ENCODE measurements at places on chromosomes 1 and 21. TPM values are rescaled to one million over a fixed set of nuclear protein-coding genes. Genes with fewer than 3 reads are reported as not detected.

DNA sequence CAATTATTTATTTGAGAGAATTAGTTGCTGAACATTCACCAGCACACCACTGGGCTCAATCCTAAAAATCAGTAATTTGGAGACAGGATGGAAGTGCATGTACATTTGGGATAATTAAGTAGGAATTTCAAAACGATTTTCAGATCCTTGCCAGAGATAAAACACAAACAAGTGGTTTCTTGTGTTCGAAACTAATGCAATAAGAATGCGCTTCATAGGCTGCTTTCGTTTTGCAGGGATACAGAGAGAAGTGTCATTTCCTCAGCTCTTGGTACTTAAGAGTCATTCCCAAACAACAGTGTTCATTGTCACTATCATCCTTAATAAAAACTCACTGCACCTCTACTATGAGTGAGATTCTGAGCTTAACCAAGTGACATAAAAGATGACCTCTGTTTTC, 20.6 kb upstream of the USP24 start:
- DNase-seq, result no peak
- H3K36me3 ChIP-seq, result no peaks in the 10 kb centered on the region
- no peak overlapping the region for H3K4me3 ChIP-seq
- no peaks in the 10 kb centered on the region for H3K4me1 ChIP-seq
- H3K27me3 ChIP-seq, result peaks cover 6% of the 10 kb centered on the region
- no peak overlapping the region for H3K27ac ChIP-seq

- no peaks in the 10 kb centered on the region for H3K27me3 ChIP-seq
- H3K4me3 ChIP-seq, result peak overlapping the region; percentile 38
- peaks cover 78% of the 10 kb centered on the region for H3K36me3 ChIP-seq
- H3K4me1 ChIP-seq, result peaks cover 45% of the 10 kb centered on the region
Measured at GRCh38 chr1:225866061-225866837, 15.9 kb downstream of the TMEM63A start.

DNA sequence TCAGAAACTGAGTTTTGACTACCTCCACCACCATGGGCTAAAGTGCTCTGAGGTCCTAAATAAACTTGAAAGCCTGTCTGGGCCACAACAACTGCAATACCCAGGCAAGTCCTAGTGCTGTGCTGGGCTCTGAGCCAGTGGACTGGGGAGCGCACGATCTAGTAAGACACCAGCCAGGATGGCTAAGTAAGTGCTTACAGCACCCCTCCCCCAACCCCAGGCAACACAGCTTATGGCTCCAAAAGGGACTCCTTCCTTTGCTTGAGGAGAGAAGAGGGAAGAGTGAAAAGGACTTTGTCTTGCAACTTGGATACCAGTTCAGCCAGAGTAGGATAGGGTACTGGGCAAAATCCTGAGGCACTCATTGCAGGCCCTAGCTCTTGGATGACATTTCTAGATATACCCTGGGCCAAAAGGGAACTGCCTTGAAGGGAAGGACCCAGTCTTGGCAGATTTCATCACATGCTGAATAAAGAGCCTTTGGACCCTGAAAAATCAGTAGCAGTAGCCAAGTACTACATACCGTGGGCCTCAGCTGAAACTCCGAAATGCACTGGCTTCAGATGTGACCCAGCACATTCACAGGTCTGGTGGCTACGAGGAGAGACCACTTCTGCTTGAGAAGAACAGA, 1.6 kb downstream of the C1orf105 start:
- H3K27ac ChIP-seq, result no peak overlapping the region
- H3K36me3 ChIP-seq, result peaks cover 2% of the 10 kb centered on the region
- no peak overlapping the region for H3K4me3 ChIP-seq
- DNase-seq, result no peak

GRCh38 chr1:7258589-7259135, 473.4 kb downstream of the CAMTA1 start:
- no peaks in the 10 kb centered on the region for H3K36me3 ChIP-seq
- no peaks in the 10 kb centered on the region for H3K4me1 ChIP-seq
- peaks cover 2% of the 10 kb centered on the region for H3K27me3 ChIP-seq

- no peak for DNase-seq
- H3K36me3 ChIP-seq, result peaks cover 8% of the 10 kb centered on the region
- H3K27me3 ChIP-seq, result peaks cover 5% of the 10 kb centered on the region
Measured at GRCh38 chr1:109371341-109371739, 26.4 kb downstream of the SORT1 start.

DNA sequence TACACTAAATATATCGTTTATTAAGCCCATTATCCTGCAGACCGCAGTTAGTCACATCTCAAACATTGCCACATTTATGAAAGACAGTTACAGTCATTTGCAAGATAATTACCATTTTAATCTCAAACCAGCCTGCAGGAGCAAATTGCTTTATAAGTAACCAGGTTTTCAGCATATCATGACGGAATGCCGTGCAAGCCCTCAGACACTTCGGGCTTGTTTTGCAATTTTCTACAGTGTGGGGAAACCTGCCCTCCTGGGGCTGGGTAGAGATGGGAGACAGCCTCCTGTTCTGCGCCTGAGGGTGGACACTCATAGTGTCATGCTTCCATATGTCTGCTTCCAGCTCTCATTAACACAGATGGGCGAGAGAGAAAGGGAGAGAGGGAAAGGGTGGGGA, 563.9 kb downstream of the NPHP4 start:
- H3K27ac ChIP-seq, result no peak overlapping the region
- no peak overlapping the region for H3K4me3 ChIP-seq
- DNase-seq, result no peak
- no peaks in the 10 kb centered on the region for H3K36me3 ChIP-seq

DNA sequence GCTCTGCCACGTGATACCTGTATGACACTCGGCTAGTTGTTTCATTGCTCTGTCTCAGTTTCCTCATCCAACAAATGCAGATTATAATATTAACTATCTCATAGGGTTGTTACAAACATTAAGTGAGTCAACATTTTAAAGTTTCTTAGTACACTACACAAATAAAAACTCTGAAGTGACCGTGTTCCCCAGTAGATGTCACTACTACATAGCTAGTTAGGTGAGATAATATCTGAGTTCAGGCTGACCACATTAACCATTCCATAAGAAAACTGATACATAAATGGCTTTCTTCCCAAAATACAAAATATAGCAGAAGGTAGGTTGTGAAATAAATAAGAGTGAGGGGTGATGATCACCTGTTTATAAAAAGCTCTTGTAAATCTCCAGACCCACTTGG, 214.1 kb downstream of the NUF2 start:
- H3K4me3 ChIP-seq, result no peak overlapping the region
- no peak overlapping the region for H3K27ac ChIP-seq
- DNase-seq, result no peak
- H3K36me3 ChIP-seq, result no peaks in the 10 kb centered on the region
- H3K4me1 ChIP-seq, result no peaks in the 10 kb centered on the region

GRCh38 chr1:209854196-209854595, 26.4 kb downstream of the UTP25 start:
- no peak for DNase-seq
- H3K27ac ChIP-seq, result no peak overlapping the region
- no peaks in the 10 kb centered on the region for H3K27me3 ChIP-seq

DNA sequence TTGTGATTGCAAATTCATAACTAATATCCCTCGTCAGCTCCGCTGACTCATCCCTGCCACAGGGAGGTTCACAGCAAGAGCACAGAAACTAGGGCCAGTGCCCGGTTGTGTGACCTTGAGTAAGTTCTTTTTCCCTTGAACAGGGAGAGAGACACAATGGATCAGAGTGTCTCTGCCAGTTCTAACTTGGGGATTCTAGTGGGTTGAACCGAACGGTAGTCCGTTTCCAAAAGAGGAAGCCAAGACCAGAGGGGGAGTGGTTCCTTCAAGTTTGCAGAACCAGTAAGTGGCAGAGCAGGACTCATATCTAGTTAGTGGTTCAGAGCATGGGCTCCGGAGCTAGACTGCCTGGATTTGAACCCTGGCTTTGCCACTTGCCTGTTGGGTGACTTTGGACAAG, 4.9 kb upstream of the SHISA4 start:
- DNase-seq, result no peak
- H3K4me1 ChIP-seq, result no peaks in the 10 kb centered on the region
- no peak overlapping the region for H3K27ac ChIP-seq
- no peak overlapping the region for H3K4me3 ChIP-seq

DNA sequence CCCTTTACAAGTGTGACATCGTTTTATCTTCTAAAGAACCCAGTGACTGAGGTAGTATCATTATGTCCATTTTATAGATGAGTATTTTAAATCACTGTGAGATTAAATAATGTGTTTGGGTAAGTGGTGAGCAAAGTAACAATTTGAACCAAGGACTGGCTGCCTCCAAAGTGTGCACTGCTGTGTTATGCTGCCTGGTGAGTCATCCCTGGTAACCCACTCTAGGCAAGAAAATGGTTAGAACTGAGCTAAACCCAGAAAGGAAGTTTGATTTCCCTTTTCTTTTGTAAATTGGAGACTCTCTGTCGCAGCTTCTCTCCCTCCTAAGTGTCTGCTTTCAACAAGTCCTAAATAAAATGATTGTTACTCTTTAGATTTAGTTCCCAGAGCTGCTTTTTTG, 342.8 kb upstream of the KAZN start:
- H3K4me1 ChIP-seq, result no peaks in the 10 kb centered on the region
- H3K27me3 ChIP-seq, result no peaks in the 10 kb centered on the region
- DNase-seq, result no peak
- H3K27ac ChIP-seq, result no peak overlapping the region
- H3K4me3 ChIP-seq, result no peak overlapping the region

GRCh38 chr1:35702508-35702907, 16.2 kb downstream of the C1orf216 start:
- peaks cover 68% of the 10 kb centered on the region for H3K27me3 ChIP-seq
- H3K4me1 ChIP-seq, result peaks cover 9% of the 10 kb centered on the region
- no peak overlapping the region for H3K4me3 ChIP-seq
- H3K36me3 ChIP-seq, result peaks cover 2% of the 10 kb centered on the region
- H3K27ac ChIP-seq, result no peak overlapping the region
- no peak for DNase-seq

- no peaks in the 10 kb centered on the region for H3K36me3 ChIP-seq
- no peak overlapping the region for H3K4me3 ChIP-seq
- DNase-seq, result no peak
- peaks cover 6% of the 10 kb centered on the region for H3K4me1 ChIP-seq
- H3K27me3 ChIP-seq, result no peaks in the 10 kb centered on the region
Measured at GRCh38 chr1:3767328-3767925, 5.1 kb upstream of the SMIM1 start.

GRCh38 chr1:226216056-226216455, 7.4 kb upstream of the MIXL1 start:
- no peak for DNase-seq
- peaks cover 10% of the 10 kb centered on the region for H3K27me3 ChIP-seq
- H3K4me3 ChIP-seq, result no peak overlapping the region
- H3K36me3 ChIP-seq, result no peaks in the 10 kb centered on the region

DNA sequence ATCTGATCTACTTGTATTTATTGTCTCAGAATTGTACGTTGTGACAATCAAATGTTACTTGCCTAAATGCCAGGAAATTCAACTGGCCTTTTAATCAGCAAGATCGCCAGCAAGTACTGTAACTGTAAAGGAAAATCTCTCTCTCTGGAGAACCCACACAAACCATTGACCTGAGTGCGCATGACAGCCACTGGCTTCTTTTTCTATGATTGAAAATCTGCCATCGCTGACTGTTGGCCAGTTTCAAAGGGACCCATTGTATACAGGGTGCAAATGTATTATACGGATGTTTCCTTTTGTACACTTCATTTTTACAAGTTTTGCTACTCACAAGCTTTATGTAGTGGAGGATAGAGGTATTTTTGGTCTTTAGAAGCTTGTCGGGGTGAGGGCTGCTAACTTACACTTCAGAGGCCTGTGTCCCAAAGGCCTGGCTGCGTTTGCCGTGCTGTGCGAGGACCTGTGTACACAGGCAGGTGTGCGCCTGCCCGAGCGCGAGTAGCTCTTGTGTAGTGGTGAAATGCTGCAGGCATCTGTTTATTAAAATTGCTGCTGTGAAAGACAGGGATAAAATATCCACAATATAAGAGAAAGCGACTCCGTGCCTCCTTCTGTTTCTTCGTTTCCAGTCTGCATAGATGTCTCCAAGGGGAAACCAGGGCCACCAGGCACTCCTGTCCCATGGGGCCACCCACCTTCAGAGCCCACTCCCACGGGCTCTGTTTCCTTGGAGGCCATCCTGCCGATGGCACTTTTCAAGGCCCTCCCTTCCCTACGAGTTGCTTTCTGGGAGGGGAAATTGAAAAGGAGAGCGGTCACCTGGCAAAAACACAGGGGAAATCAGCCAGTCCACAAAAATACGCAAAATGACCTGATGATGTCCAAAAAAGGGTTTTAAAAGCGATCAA, 25.3 kb upstream of the TRAPPC10 start:
- DNase-seq, result no peak
- H3K27ac ChIP-seq, result no peak overlapping the region
- peaks cover 21% of the 10 kb centered on the region for H3K4me1 ChIP-seq
- peaks cover 5% of the 10 kb centered on the region for H3K36me3 ChIP-seq

The GADD45A gene
- total RNA-seq, result 17.9 TPM

The LCE2C gene
- total RNA-seq, result not detected

The OTUD7B gene
- total RNA-seq, result 10.3 TPM

The TP73 gene
- total RNA-seq, result 1.3 TPM

The ABCB10 gene
- 32.4 TPM for total RNA-seq

The SEMA4A gene
- 16.8 TPM for total RNA-seq
